ENCODE measurements at places on chromosomes 7 and 10.

DNA sequence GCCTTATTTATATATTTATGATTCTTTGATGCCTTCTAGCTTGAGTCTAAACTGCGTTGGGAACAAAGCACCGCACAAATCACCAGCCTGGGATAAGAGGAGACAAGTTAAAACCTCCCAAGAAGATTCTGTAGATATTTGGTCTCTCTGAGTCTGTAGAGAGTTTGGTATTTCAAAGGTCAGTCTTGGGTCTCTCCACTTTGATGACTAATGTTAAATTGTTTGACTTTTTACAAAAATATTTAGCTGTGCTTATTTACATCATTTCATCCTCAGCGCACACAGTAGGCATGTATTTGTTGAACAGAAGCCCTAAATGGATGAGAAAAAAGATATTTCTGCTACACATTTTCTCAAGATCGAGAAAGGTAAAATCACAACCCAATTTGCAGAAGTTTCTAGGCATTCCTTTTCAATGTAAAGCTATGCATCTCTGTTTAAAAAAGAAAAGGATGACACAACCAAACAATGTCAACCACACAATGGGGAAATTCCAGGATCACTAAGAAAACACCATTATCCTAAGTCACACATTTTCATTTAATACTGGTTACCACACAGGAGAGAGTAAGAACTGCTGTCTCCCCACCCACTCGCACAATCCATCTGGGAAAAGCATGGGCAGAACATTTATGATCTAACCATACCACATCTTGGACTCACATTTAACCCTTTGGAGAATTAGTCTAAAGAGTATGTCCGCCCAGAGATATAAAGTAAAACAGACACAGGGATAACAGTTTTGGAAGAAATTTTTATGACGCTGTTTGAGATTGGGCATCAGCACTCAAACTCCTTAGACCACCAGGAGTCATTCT lies 4.4 kb downstream of the CDK6 start:
- DNase-seq, result no peak

DNA sequence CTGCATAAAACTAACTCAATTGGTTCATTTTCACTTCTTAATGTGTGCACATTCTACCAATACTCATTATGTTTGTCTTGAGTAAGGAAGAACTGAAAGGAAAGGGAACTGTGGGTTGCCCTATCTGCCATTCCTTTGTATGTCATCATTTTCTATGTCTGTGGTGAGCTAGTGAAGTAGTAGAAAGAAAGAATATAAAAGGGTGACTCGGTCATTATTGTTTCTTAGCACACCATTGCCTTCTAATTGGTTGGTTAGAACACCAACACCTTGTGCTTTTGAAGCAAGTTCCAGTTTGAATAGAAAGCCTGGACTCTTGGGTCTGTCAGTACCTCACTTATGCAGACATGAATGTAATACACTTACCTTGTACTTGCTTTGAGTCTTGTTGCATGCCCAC lies 64.3 kb upstream of the MDFIC start:
- DNase-seq, result no peak

DNA sequence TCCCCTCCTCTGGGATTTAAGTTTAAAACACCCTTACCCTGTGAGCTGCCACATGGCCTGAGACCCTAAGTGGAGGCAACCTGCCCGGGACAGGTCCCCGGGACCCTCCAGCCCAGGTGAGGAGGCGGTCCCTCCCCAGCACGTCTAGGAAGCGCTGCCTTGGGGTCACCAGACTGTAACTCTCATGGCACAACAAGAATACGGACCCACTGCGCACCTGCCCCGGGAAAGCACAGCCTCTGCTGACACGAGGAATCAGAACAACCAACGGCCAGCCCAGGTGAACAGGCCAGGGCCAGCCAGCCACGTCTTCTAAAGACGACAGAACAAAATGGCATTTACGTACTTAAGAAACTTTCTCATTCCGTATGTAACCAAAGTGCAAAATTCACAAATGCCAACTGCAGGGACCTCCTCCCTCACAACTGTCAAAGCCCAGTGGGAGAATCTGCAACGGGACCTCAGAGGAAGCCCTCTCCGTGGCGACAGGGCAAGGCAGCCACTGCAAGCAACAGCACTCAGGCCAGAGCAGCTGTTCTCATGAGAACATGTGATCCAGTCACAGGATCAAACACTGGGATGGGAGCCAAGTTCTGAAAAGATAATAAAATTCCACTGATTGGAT lies 208.4 kb downstream of the DIP2C start:
- DNase-seq, result peak; percentile 33

DNA sequence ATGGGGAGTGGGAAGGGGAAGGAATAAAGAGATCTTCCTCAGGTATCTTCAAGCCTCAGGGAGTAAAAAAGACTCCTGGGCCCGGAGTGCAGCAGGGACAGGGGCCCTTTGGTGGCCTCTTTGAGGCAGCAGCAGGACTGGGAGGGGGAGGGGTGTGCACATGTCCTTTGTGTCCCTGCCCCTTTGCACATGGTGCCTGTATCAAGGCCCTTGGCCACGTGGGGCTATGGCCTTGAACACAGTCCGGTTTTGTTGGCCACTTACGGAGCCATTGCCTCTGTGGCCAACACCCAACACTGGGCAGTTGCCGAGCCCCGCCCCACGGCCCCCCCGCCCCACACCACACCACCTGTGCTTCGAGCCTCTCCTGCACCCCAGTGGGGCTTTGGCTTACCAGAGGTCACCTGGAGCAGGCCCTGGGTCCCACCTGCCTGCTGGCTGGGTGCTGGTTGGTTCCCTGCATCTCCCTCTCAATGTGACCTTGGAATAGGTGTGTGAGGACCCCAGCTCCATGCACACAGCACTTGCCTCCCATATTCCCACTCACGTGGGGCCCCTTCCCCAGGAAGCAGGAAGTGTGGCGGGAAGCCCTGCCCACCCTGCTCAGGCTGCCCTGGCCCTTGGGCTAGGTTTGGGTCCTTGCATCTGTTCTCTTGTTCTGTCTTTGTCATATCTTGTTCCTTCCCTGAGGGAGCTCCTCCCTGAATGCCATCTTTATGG lies 5.4 kb downstream of the SAP25 start:
- no peak for DNase-seq

- no peak for DNase-seq
Observed at GRCh38 chr10:82092111-82092510, 217.1 kb downstream of the NRG3 start.

Measured in SHP77 (cell line).